Left renal cortex interstitium (tissue), 4 donors: ENCODE measurements at places on chromosomes 1 and 21. TPM values are rescaled to one million over a fixed set of nuclear protein-coding genes. Genes with fewer than 3 reads are reported as not detected.

- DNase-seq: no peak
Measured at GRCh38 chr1:155127967-155128754, 485 bp downstream of the EFNA1 start.

GRCh38 chr1:227035316-227035715 lies 95.2 kb downstream of the COQ8A start:
- DNase-seq: no peak

- no peak for DNase-seq
Measured at GRCh38 chr1:64748222-64748621, 3.3 kb downstream of the RAVER2 start.

DNA sequence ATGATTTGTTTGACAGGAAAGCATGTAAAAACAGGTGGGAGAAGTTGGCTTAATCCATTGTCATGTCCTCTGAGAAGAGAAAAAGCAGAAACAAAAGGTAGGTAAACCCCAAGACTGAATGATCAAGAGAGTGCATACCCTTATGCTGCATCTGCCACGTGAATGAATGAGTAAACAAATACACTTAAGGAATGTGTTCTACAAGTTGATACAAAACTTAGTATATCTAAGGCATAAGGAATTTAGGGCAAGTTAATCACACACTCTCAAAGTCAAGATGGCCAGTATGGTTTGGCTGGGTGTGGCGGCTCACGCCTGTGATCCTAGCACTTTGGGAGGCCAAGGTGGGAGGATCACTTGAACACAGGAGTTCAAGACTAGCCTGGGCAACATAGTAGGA lies 34.2 kb downstream of the HMCN1 start:
- DNase-seq: no peak

GRCh38 chr1:4270651-4271337 lies 370.7 kb upstream of the C1orf174 start:
- DNase-seq: no peak

- no peak for DNase-seq
Measured at GRCh38 chr1:9234223-9235095, at the start of gene H6PD. TSS of gene H6PD (plus strand) at chr1:9234774. CDS start at chr1:9244935, 10,161 bp downstream.

- DNase-seq: no peak
Measured at GRCh38 chr21:44695184-44695583, 1.8 kb upstream of the KRTAP10-12 start.

GRCh38 chr1:182143825-182144645 lies 82.5 kb upstream of the ZNF648 start:
- DNase-seq: peak; percentile 64

GRCh38 chr1:228316589-228317387 lies 89.8 kb downstream of the TRIM11 start:
- no peak for DNase-seq

DNA sequence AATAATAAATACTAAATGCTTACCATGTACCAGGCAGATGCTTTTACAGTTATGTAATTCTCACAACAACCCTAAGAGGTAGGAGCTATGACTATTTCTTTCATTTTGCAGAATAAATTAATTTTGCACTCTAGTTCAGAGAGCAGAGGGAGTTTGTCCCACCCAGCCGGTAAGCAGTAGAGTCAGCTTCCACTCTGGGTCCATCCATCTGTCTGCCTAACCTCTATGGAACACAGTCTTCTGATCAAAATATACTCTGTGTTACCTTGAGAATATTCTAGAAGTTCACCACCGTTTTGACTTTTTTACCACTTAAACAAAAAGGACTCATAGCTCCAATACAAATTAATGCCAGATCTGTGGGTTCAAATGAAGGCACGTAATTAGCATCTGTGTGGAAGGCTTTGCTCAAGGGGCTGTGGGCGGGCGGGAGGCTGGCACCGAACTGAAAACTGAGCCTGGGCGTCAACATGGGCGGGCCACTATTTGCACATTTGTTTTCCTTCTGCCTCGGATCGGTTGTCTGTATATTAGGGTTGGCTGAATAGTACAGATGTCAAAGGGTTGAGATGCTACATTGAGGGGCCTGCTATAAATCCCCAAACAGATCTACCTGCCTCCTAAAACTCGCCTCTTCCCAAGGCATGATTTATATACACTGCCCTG lies 33.1 kb upstream of the LMO4 start:
- DNase-seq: no peak

DNA sequence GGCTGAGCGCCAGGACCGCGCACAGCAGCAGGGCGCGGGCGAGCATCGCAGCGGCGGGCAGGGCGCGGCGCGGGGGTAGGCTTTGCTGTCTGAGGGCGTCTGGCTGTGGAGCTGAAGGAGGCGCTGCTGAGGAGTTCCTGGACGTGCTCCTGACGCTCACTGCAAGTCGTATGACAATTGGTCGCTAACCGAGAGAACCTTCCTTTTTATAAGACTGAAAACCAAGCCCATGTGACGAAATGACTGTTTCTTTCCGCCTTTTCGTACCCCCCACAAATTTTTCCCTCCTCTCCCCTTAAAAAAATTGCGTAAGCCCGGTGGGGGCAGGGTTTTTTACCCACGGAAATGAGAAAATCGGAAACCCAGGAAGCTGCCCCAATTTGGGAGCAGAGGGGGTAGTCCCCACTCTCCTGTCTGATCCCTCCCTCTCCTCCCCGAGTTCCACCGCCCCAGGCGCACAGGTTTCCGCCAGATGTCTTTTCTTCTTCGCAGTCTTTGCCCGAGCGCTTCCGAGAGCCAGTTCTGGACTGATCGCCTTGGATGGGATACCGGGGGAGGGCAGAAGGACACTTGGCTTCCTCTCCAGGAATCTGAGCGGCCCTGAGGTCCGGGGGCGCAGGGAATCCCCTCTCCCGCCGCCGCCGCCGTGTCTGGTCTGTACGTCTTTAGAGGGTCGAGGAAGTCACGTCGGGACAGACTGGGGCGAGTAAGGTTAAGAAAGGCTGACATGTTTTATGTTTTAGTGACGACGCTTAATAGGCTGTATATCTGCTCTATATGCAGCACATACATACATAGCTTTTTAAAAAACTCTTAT lies at the start of gene PTGS2:
TSS of gene PTGS2 (minus strand) at position 179 of the 817 bp plus-strand sequence. CDS start at position 46, 133 bp downstream.
- peak; percentile 37 for DNase-seq

DNA sequence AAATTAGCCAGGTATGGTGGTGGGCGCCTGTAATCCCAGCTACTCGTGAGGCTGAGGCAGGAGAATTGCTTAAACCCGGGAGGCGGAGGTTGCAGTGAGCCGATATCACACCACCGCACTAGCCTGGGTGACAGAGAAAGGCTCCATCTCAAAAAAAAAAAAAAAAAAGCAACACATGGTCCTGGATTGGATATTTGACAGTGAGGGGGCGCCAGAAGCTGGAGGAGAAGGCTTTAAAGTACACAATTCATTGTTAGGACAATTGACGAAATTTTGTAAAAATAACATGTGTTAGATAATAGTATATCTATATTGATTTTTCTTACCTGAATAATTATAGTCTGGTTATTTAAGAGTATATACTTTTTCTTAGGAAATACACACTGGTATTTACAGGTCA lies 50.2 kb upstream of the USP25 start:
- DNase-seq: no peak

GRCh38 chr21:32349333-32349944 lies 43.4 kb downstream of the URB1 start:
- DNase-seq: no peak

GRCh38 chr1:206582971-206583706 lies 29.1 kb downstream of the EIF2D start:
- no peak for DNase-seq

GRCh38 chr1:239247285-239247684 lies 139.1 kb upstream of the CHRM3 start:
- DNase-seq: no peak

DNA sequence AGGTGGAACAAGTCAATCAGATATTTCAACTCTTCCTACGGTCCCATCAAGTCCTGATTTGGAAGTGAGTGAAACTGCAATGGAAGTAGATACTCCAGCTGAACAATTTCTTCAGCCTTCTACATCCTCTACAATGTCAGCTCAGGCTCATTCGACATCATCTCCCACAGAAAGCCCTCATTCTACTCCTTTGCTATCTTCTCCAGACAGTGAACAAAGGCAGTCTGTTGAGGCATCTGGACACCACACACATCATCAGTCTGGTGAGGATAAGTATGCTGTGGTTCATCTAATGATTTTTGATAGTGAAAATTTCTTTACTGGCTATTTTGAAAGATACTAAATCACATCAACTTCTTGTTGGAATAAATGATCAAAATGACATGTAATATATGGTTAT lies 67.7 kb upstream of the MPC2 start:
- DNase-seq: no peak

DNA sequence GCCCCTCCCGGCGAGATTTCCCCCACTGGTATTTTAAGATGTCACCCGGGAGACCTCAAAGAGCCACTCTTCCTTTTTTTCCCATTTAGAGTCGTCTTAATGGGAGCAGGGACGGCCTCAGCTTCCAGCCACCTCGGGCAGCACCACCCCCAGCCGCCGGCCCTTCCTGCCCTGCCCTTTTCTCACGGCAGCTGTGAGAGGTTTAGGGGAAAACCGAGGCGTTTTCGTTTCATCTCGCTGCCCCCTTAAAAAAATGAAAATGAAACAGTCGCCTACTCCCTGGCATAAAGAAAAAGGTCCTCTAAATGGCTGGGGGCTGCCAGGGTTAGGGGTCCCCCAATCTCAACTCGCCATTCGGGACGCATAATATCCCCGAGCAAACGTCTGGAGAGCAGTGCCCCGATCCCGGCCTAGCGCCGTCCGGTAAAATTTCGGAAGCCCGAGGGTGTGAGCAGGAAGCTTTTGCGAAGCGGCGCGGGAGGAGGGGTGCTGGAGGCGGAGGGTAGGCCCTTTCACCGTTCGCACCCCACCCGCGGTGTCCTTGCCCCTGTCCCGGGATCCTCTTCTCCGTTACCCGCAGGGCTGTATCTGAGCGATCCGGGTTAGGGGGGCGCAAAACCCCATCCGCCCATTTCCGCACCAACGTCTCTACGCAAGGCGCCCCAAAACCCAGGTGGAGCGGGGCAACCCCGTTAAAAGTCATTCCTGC lies 1.2 kb downstream of the RUNX3 start:
- DNase-seq: no peak

DNA sequence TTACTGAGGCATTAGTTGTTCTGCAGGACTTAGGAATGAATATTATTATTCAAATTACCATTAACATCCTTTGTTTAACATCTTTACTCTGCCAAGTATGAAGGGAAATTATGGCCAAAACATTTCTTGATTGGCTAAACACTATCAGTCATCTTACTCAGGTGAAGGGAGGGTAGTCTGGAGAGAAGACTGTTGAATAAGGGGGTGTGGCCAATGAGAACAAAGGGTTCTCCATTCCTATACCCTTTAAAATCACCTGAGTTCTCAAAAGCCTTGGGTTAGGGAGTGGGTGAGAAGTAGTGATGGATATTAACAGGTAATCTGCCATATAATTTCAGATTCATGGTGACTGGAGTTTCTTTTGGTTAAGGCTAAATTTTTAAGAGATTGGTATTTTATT lies 19.3 kb downstream of the CRYZL1 start:
- no peak for DNase-seq

DNA sequence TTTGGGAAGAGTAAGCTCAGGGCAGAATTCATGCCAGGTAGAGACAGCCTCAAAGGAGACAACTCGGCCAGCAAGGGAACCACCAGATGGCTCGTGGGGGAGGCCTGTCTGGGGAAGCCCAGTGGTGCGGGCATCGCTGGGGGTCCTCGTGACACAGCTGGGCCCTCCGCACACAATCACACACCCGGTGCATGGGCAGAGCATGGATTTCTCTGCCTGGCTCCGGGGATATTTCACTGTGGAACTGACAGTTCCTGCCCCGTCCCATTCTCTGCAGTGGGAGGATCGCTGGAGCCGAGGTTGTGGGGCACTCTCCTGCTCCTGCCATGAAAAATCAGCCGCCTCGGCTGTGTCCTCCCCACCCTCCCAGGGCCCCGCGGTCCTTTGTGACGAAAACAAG lies 108.0 kb downstream of the CRYAA start:
- DNase-seq: no peak

Gene CCDC24
- 30.1 TPM for polyA plus RNA-seq

Gene NFIA
- polyA plus RNA-seq: 16.0 TPM

Gene RPS6KA1
- polyA plus RNA-seq: 22.1 TPM

Gene C1orf167
- 0.86 TPM for polyA plus RNA-seq

Gene PIGR
- polyA plus RNA-seq: 2.4 TPM

Gene MRPS21
- 86.0 TPM for polyA plus RNA-seq

Gene KAZN
- polyA plus RNA-seq: 47.4 TPM

Gene LAMB3
- polyA plus RNA-seq: 1.1 TPM

Gene CFHR4
- polyA plus RNA-seq: not detected

Gene CYYR1
- 53.3 TPM for polyA plus RNA-seq
